ENCODE measurements at places on chromosomes 6 and 20. TPM values are rescaled to one million over a fixed set of nuclear protein-coding genes. Genes with fewer than 3 reads are reported as not detected.

The CRISP2 gene
- not detected for total RNA-seq

GRCh38 chr6:113733381-113733780 lies 123.8 kb upstream of the MARCKS start:
- no peak for DNase-seq

The BPIFB4 gene
- total RNA-seq = not detected

DNA sequence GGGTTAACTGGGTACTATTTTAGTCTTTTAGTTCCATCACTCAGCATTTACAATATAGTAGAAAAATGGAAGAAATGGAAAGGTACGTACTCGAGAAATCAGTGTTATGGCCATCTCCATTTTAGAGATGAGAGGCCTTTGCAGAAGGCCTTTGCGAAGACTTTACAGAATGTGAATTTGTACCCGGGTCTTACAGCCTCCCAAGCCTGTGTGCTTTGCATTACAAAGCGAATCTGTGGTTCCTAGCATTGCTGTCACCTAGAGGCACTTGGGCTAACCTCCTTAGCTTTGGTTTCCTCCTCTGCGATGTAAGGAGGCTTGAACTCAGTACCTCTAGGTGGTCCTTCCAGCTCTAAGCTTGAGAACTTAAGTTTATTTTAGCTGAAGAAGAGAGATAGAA lies 10.9 kb downstream of the VAPB start:
- no peak for DNase-seq

DNA sequence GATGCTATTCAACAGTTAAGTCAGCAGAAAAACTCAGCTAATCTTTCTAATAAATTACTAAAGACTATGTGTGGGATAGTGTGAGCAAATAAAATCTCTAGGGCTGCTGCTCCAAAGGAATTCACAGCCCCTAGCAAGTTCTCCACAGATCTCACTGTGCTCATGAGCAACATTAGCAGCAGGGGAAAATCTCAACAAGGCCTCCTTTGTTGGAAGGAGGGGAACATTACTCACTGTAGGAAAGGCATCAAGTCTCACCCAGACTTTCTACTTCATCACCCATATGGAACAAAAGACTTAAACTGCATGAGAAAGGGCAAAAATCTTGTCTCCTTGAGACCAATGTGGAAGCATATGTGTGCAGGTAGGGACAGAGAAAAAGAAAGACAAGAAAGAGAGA lies 726.4 kb upstream of the SLC35B3 start:
- no peak for DNase-seq

The TSPO2 gene
- total RNA-seq = not detected

The SAPCD1 gene
- total RNA-seq = 0.83 TPM

DNA sequence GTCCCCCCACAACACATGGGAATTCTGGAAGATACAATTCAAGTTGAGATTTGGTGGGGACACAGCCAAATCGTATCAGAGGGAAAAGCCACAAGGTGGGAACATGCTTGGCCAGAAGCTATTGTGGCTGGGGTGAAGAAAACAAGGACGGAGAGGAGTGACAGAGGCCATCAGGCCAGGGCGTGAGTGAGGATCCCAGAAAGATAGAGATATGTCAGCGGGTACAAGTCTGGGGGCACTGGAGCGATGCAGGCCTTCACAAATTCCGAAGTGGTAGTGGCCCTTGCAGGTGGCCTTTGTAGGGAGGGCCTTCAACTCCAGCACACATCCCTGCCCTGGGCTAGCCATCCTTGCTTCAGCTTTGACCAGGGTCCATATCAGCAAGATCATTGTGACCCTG lies 159.1 kb downstream of the BCAS1 start:
- no peak for DNase-seq

DNA sequence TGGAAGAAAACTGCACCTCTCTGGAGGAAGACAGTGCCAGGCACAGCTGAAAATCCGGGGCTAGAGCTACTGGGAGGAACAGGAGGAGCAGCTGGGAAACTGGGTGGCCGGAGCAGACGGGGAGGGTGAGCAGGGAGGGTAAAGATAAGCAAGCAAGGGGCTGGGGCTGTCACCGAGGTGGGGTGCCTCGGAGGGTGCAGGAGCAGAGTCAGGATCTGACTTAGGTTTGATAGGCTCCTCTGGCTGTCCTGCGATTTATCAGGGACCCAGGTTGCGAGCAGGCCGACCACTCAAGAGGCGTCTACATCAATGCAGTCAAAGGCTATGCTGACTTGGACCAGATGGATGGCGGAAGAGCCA lies 12.3 kb downstream of the TSHZ2 start:
- peak; percentile 90 for DNase-seq

The SIRPD gene
- not detected for total RNA-seq

- no peak for DNase-seq
Observed at GRCh38 chr6:37369321-37370201, 15.8 kb downstream of the RNF8 start.

- no peak for DNase-seq
Observed at GRCh38 chr6:88662163-88662580, 301.2 kb downstream of the RNGTT start.

- no peak for DNase-seq
Observed at GRCh38 chr20:21670981-21671380, 34.5 kb upstream of the PAX1 start.

DNA sequence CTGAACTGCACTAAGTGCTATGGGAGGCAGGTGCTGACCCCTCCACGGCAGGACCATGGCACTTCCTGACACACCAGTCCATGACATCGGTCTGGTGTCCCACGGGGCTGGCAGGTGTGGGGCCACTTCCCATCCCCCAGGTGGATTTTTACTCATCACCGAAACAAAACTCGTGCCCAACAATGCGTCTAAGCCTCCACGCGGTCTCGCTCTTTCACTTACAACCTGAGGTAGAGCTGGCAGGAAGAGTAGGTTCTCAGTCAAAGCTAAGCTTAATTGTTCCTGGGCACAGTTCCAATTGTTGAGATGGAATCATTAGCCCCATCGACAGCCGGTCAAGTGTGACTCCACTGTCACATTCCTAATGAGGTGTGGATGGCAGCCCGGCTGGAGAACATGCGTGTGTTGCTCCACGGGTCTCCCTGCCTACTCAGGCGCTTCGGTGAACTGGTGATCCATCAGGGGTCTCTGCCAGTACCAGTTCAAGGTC lies 125.7 kb downstream of the SLC23A2 start:
- DNase-seq = no peak

- no peak for DNase-seq
Observed at GRCh38 chr6:129653746-129654145, 56.2 kb downstream of the ARHGAP18 start.

Data from esophagus muscularis mucosa (tissue), 4 donors.